ENCODE measurements at places on chromosomes 5 and 9.

DNA sequence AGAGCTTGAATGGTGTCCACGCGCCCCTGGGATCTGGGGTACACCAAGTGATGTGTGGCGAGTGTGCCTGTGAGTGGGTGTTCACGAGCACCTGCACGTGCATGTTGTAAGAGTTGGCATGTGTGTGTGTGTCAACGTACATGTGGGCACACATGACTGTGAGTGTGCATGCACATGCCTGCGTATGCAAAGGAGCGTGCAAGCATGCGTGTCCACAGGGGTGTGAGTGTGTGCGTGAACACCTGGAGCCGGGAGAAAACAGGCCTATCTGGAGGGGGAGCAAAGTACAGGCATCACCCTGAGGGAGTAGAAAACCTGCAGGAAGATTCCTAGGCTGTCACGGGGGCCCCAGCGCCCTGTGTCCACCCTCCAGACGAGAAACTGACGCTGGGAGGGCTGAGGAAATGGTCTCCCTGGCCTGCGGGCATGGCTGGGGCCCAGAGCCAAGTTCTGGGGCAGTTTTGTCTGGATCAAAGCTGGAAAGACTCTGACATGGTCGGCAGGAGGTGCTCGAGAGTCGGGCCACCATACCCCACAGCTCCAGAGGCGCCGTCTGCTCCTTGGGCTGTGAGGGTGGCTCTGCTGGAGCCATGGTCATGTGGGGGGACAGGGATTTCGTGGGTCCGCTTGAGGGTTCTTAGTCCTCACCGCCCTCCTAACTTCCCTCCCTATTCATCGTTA lies 31.8 kb downstream of the PTGES start:
- H3K27ac ChIP-seq: no peak overlapping the region
- H3K4me1 ChIP-seq: no peaks in the 10 kb centered on the region
- no peak overlapping the region for H3K4me3 ChIP-seq

- no peaks in the 10 kb centered on the region for H3K36me3 ChIP-seq
- no peak overlapping the region for H3K4me3 ChIP-seq
- H3K4me1 ChIP-seq: no peaks in the 10 kb centered on the region
- H3K27me3 ChIP-seq: no peaks in the 10 kb centered on the region
- DNase-seq: peak; percentile 18
These were observed 85.7 kb upstream of the NIPBL start for GRCh38 chr5:36790847-36791246.

DNA sequence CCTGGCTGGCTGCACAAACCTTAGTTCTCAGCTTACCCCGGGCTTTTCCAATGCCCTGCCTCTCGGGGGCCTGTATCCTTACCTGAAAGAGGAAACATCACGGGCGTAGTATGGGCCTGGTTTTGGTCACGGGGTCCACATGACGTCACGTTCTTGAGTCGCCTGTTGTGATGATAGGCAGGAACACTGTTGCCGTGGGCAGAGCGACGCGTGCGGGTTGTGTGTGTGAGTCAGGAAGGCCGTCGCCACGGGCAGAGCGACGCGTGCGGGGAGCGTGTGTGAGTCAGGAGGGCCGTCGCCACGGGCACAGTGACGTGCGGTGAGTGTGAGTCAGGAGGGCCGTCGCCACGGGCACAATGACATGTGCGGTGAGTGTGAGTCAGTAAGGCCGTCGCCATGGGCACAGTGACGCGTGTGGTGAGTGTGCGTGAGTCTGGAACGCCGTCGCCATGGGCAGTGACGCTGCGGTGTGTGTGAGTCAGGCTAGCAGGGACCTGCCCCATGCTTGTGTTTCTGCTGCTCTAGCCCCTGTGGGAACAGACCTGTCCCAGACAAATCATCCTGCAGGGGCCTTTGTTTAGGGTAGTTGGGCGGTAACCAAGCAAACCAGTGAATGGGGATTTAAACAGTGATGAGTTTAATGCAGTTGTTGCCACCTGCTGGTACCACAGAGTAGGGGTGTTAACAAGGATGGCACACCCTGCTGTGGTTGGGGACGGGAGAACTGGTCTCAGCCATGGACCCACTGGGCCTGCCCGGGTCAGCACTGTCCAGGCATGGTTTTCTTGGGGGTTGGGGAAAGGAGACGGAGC lies 19.8 kb downstream of the TRIP13 start:
- H3K4me3 ChIP-seq: no peak overlapping the region
- no peaks in the 10 kb centered on the region for H3K4me1 ChIP-seq
- H3K36me3 ChIP-seq: peaks cover 15% of the 10 kb centered on the region
- no peaks in the 10 kb centered on the region for H3K27me3 ChIP-seq
- no peak overlapping the region for H3K27ac ChIP-seq

- DNase-seq: no peak
- no peaks in the 10 kb centered on the region for H3K27me3 ChIP-seq
- no peaks in the 10 kb centered on the region for H3K4me1 ChIP-seq
- H3K27ac ChIP-seq: no peak overlapping the region
- H3K36me3 ChIP-seq: peaks cover 16% of the 10 kb centered on the region
These were observed 82.8 kb downstream of the DAP start for GRCh38 chr5:10678244-10678643.

GRCh38 chr5:142873831-142874230 lies 103.7 kb downstream of the ARHGAP26 start:
- H3K27ac ChIP-seq: no peak overlapping the region
- H3K4me1 ChIP-seq: no peaks in the 10 kb centered on the region

DNA sequence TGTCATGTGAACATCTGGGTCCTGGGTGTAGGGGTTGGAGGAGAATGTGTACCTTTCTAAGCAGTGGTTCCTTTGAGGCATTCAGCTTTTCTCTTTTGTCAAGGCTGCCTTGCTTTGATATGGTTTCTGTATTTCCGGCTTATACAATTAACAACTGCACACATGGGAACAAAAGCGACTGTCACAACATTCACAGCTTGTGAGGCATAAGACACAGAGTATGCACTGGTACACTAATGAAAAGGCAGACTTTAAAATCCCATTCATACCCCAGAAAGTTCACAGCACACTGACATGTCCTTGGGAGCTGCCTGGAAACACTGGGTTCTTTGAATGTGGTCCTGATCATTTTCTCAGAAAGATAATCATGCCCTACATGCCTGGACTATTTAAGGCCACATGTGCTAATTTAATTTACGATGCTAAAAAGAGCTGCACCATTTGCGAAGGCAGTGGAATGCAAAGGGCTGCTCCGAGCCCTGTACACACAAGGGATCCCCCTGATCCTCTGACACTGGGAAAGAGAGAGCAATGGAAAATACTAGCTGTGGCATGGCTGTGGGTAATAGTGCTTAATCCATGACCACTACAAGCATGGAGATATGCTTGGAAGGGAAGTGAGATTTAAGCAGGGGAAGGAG lies 131.8 kb downstream of the EFNA5 start:
- no peaks in the 10 kb centered on the region for H3K27me3 ChIP-seq
- no peak overlapping the region for H3K4me3 ChIP-seq
- no peak overlapping the region for H3K27ac ChIP-seq
- no peaks in the 10 kb centered on the region for H3K36me3 ChIP-seq
- DNase-seq: no peak
- peaks cover 5% of the 10 kb centered on the region for H3K4me1 ChIP-seq

GRCh38 chr9:118059484-118060278 lies 355.5 kb downstream of the TLR4 start:
- H3K27me3 ChIP-seq: no peaks in the 10 kb centered on the region
- no peak overlapping the region for H3K4me3 ChIP-seq
- H3K4me1 ChIP-seq: no peaks in the 10 kb centered on the region
- no peaks in the 10 kb centered on the region for H3K36me3 ChIP-seq
- DNase-seq: peak; percentile 10
- no peak overlapping the region for H3K27ac ChIP-seq

- H3K4me3 ChIP-seq: no peak overlapping the region
- H3K27me3 ChIP-seq: no peaks in the 10 kb centered on the region
- H3K4me1 ChIP-seq: no peaks in the 10 kb centered on the region
- no peak overlapping the region for H3K27ac ChIP-seq
- DNase-seq: no peak
These were observed 18.1 kb upstream of the UBE2QL1 start for GRCh38 chr5:6430418-6431028.

DNA sequence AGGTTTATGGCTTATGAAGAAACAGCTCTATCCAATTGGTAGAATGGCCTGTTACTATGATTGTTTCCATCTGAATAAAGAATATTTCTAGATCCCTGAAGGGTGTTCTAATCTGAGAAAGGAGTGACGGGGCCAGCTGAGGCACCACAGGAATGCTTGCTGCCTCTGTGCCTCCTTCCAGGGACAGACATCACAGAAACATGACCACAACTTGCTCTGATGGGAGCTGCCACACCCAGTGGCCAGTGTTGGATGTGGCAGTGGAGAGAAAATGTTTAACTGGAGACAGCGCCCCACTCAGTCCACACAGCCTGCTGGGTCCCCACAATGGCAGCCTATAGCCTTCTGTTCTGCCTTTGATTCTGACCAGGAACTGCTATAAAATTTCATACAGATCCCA lies 38.6 kb upstream of the TESK1 start:
- H3K4me1 ChIP-seq: no peaks in the 10 kb centered on the region
- DNase-seq: peak; percentile 55
- H3K36me3 ChIP-seq: peaks cover 3% of the 10 kb centered on the region
- H3K27ac ChIP-seq: no peak overlapping the region
- H3K4me3 ChIP-seq: no peak overlapping the region

GRCh38 chr9:104745852-104746251 lies 1.6 kb upstream of the NIPSNAP3A start:
- H3K36me3 ChIP-seq: no peaks in the 10 kb centered on the region
- H3K4me3 ChIP-seq: no peak overlapping the region
- H3K4me1 ChIP-seq: peaks cover 3% of the 10 kb centered on the region
- no peak for DNase-seq
- no peaks in the 10 kb centered on the region for H3K27me3 ChIP-seq

DNA sequence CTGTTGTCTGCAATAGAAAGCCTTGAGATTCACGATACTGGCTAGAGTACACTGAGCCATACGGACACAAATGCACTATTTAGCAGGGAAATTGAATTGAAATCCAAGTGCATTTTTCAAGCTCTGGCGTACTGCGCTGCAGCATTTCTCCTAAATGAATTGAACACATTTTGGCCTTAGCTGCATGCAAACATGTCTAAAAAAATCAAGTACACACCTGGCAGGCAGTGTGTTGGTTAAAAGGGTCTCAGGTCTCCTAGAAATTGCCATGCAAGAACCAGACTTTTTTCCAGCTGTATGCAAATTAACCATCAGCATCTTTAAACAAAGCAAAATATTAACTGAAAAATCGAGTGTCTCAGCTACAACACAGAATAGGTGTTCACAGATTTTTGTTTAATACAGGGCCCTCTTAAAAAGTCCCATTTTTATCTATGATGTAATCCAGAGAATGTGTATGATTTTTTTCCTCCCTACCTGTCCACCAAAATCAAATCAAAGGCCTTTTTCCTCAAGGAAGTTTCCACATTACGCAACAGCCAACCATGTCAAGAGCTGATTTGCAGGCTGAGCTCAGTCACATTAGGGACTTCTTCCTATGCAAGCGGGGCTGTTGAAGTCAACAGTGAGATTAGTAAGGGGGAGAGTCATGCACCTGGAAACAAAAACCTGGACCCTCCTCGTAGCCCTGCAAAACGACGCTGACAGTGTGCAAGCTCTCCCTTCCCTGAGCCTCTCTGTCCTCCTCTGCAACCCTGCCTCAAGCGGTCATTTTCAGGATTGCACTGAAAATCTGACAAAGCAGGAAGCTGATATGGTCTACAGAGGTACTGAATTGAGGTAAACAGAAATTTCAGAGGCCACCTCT lies 14.1 kb upstream of the SFXN1 start:
- H3K27ac ChIP-seq: no peak overlapping the region
- no peaks in the 10 kb centered on the region for H3K36me3 ChIP-seq
- H3K4me1 ChIP-seq: no peaks in the 10 kb centered on the region

GRCh38 chr9:95587021-95587964 lies 70.5 kb upstream of the PTCH1 start:
- H3K27me3 ChIP-seq: no peaks in the 10 kb centered on the region
- no peak overlapping the region for H3K4me3 ChIP-seq
- no peaks in the 10 kb centered on the region for H3K36me3 ChIP-seq
- DNase-seq: no peak

- no peak overlapping the region for H3K4me3 ChIP-seq
- no peaks in the 10 kb centered on the region for H3K36me3 ChIP-seq
- DNase-seq: peak; percentile 11
- H3K27ac ChIP-seq: no peak overlapping the region
- peaks cover 19% of the 10 kb centered on the region for H3K27me3 ChIP-seq
- no peaks in the 10 kb centered on the region for H3K4me1 ChIP-seq
These were observed 21.0 kb upstream of the ALDH1B1 start for GRCh38 chr9:38371495-38371894.

DNA sequence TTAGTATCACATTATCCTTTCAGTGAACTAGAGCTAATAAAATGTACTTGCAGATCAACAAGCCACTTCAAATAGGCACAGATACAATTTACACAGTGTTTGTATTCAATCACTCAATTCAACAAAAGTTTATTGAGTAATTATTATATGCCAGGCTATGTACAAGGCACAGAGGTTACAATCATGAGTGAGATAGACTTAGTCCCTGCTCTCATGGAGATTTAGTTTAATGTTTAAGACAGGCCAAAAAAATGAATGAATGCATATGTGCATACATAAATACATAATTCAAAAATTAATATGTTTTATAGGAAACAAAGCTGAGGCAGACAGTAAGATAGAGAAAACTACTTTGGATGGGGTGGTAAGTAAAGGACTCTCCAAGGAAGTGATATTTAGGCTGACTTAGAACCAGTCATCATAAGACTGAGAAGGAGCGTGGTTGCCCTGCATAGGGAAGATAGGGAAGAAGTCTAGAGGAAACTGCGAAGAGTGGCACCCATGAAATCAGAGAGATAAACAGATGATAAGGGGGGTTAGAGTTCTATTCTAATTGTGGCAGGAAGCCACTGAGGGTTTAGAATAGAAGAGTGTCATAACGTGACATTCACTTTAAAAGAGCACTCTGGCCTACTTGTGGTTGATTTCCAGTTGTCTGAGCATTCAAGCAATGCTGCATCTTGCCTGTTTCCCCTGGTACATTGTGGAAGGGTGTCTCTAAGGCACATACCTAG lies 49.7 kb upstream of the GRAMD2B start:
- no peak overlapping the region for H3K4me3 ChIP-seq
- no peak overlapping the region for H3K27ac ChIP-seq
- no peaks in the 10 kb centered on the region for H3K36me3 ChIP-seq
- DNase-seq: peak; percentile 86
- H3K27me3 ChIP-seq: no peaks in the 10 kb centered on the region

DNA sequence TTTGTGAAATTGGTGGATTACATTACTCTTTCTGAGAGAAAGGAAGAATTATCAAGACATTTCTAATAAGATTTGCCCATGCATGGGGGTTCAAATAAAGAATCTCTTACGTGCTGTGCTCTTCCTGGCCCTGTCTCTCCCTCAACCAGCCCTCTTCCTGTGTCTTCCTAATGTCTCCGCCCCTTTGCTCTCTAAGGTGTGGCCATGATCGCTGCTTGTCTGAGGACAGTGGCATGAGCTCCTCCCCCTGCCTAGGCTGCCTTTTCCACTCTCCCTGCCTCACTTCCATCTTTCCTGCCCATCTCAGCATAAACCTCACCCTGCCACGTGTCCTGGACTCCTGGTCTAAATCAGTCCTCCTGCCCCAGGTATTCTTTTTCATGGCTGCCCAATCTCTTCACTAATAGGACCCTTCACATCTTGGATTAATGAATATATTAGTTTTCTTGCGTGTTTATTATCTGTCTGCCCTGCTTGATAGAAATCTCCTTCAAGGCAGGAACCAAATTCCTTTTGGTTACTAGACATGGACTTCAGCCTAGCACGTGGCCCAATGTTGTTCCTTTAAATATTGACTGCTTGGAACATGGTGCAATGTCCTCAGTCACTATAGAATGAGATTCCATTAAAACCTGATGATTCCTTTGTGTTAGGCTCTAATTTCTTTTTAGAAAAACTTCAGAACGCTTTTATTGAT lies 122.3 kb downstream of the MTRR start:
- DNase-seq: no peak
- H3K27me3 ChIP-seq: no peaks in the 10 kb centered on the region
- no peak overlapping the region for H3K27ac ChIP-seq
- H3K4me1 ChIP-seq: no peaks in the 10 kb centered on the region
- no peak overlapping the region for H3K4me3 ChIP-seq
